ENCODE measurements at places on chromosomes 16 and 17.

DNA sequence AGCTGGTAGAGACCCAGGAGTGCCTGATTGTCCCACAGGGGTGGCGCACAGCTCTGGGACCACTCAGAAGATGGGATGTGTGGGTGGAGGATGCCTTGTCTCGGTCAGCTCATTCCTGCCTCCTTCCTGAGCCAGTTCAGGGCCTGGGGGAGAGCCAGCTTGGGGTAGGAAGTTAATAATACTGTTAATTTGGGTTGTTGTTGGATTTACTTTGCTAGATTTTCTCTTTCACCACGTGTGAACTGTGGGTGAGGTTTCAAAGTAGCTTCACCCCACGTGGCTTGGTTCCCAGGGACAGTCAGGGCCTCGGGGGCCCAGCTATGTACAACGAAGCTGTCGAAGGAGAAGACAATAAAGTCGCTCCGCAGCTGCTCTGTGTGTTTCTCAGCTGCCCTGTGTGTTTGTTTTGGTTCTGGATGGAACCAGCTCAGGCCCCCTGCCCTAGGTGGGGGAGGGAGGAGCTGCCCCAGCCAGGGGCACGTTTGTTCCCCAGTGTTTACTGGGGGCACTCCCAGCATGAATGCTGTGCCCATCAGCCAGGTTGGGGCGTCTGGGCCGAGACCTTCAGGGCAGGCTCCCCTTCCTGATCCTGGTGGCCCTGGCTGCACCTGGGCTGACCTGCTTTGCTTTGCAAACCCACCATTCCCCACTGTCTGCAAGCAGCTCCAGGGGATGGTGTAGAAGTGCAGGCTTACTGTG, 2.3 kb downstream of the NUDT16L1 start:
- DNase-seq: no peak

- no peak for DNase-seq
Measured at GRCh38 chr16:56988161-56988947, 1.0 kb upstream of the NLRC5 start.

DNA sequence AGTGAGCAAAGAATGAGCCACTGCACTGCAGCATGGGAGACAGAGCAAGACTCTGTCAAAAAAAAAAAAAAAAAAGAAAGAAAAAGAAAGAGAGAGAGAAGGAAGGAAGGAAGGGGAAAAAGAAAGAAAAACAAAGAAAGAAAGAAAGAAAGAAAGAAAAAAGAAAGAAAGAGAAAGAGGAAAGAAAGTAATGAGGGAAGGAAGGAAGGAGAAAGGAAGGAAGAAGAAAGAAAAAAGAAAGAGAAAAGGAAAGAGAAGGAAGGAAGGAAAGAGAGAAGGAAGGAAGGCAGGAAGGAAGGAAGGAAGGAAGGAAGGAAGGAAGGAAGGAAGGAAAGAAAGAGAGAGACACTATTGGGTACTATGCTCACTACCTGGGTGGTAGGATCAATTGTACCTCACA, 122.2 kb upstream of the ERCC4 start:
- no peak for DNase-seq

DNA sequence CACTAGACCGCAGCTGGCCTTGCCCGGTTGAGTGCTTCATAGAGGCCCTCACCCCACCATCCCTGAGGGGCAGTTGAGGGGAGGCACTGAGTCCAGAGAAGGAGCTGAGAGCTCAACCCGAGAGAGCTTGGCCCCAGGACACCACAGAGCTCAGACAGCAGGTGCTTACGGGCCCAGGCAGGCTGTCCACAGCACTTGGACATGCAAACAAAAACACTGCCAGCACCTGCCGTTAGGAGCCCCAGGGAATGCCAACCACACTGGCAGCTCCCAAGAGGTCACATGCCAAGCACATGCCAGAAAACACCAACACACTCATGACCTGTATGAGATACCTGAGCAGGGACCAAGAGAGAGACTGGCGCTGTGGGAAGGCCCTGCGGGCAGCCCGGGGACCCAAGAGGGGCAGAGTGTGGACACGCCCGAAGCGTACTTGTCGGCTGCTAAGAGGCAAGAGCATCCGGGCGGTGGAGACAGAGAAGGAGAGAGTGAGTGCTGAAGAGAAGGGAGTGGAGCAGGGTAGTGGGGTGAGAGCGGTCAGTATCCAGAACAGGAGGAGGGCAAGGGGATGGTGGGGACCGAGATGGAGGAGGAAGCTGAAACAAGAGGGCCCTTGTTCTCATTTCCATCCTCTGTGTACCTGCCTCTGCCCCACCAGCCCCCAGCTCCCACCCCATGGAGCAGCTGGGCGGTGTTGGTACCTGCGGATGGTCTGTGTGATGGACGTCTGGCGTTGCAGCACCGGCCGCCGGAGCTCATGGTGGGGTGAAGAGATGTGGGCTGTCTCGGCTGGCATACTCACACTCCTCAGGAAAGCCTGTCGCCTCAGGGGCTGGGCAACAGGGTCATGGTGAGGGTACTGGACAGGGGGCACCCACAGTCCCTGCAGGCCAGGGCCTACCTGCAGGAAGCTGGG, 8.2 kb downstream of the RHBDF1 start:
- no peak for DNase-seq

DNA sequence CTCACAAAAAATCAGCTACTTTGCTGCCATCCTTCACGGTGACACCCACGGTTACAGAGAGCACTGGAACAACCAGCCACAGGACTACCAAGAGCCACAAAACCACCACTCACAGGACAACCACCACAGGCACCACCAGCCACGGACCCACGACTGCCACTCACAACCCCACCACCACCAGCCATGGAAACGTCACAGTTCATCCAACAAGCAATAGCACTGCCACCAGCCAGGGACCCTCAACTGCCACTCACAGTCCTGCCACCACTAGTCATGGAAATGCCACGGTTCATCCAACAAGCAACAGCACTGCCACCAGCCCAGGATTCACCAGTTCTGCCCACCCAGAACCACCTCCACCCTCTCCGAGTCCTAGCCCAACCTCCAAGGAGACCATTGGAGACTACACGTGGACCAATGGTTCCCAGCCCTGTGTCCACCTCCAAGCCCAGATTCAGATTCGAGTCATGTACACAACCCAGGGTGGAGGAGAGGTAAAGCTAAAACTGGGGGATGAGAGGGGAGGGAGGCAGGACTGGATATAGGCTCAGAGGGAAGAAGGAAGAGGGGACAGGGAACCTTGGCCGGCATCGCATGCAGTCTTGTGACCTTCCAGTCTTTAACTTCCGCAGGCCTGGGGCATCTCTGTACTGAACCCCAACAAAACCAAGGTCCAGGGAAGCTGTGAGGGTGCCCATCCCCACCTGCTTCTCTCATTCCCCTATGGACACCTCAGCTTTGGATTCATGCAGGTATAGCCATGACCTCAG, 581 bp downstream of the CD68 start:
- DNase-seq: no peak

DNA sequence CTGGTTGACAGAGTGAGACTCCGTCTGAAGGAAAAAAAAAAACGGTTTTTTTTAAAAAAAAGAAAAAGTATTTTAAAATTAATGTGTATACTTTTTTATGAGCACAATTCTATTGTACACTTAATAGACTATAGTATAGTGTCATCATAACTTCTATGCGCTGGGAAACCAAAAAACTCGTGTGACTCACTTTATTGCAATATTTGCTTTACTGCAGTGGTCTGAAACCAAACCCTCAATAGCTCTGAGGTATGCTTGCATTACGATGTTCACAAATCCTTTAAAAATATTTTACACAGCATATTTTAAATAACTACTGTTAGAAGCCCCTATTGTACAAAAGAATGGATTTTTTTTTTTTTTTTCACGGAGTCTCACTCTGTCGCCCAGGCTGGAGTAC, 12.4 kb upstream of the MAP2K6 start:
- no peak for DNase-seq

DNA sequence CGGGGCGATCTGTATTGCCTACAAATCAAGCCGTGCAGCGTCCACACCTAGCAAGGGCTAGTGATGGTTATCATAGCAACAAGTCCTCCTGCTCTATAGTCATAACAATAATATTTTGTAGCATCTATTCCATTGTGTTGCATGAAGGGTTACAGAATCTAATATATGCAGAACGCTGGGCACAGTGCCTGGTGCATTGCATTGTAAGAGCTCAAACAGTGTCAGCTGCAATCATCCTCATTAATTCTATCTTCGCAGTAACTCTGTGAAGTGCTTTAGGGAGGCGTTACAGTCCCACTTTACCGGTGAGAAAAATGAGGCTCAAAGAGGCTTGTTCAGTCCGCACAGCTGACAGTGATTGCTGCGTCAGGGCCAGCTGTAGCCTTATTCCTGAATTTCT, 149.4 kb downstream of the RBFOX1 start:
- no peak for DNase-seq

DNA sequence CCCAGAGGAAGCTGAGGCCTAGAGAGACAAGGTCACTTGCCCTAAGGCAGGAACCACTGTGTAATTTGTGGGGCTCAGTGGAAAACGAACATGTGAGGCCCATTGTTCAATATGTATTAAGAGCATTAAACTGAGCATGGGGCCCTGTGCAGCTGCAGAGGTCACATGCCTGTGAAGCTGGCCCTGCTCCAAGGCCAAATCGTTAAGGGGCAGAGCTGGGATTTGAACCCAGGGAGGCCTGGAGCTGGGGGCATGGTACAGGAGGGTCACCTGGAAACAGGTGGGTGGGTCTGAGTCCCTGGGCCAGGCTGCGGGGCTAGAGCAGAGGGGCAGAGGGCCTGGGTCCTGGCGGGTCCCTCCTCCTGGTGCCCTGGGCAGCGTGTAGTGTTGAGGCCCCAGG, 19.7 kb downstream of the C16orf74 start:
- DNase-seq: no peak

- no peak for DNase-seq
Measured at GRCh38 chr17:72518159-72518732, 397.4 kb downstream of the SOX9 start.

DNA sequence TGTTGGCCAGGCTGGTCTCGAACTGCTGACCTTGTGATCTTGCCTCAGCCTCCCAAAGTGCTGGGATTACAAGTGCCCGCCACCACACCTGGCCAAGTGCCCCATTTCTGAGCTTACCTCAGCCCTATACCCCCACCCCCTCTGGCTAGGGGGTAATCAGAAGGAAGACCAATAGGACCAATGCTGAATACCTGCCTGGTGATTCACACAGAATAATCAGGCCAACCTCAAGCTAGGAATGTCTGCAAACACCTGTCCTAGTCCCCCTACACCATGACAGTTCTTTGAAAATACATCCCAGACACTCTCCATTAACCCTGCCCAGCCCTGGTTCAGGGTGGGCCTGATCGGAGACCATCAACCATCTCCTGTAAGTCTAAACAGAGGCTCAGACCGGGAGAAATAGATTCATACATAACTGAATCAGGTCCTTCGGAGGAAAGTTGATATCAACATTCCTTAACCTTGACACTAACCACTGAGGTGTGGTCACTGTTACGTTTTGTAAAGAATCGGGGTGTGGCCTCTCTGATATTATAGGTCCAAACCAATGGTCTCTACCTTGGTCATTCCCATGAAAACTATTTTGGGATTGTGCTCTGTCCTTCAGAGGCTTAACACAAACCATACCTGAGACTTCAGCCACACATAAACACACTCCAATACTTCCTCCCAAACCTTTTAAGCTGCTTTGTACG, 130.8 kb downstream of the GAS7 start:
- DNase-seq: no peak

GRCh38 chr17:43572368-43572980, 26.3 kb upstream of the ETV4 start:
- DNase-seq: no peak

- DNase-seq: no peak
Measured at GRCh38 chr16:89710709-89711564, 9.4 kb upstream of the SPATA2L start.

DNA sequence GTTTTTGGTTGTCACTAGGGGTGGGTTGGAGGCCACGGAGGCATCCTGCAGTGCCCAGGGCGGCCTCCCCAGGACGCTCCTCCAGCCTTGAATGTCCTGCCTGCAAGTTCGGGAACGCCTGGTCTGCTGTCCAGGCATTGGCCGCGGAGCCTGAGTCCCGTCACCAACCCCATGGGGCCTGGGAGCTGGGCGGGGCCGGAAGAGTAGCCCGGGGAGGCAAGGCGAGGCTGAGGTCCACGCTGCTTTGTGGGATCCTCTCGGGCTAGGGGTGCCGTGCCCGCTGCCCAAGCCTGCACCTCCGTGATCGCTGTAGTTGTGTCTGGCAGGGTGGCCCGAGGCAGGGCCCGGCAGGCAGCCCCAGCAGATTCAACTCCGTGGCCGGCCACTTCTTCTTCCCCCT, 12.8 kb downstream of the TELO2 start:
- no peak for DNase-seq

DNA sequence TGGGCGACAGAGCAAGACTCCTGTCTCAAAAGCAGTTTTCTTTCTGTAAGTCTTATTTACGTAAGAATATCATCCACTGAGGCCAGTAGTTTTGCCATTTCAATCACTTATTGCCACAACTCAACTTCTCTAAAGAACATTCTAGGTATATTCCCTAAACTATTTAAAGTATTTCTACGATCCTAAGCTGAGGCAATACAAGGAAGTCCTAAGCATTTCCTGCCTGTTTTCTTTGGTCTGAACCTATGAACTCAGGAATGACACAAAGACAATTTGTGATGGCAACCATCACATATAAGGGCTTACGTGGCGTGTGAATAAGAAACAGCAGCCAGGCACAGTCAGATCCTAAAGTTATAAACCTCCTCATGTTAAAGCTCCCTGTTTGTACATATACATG, 14.2 kb downstream of the USP36 start:
- DNase-seq: no peak

Data from heart right ventricle (tissue), 16 donors.